Bone marrow (tissue), 2 donors: ENCODE measurements at places on chromosomes 6 and 20.

DNA sequence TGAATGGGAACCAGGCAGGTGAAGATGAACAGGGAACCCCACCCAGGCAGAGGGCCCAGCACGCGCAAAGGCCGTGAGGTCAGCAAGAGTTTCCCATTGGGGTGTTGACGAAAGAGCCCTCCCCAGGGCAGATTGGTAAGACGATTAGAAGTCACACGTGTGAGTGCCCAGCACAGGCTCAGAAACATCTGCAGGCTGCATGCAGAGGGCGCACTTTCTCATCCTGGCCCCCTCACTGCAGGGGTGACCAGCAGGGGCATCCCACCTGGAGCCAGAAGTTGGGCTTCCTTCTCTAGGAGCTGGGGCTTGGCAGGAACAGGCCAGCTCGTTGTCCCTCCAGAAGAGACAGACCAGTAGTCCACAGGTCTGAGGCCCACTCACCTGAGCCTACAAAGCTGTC, 38.4 kb downstream of the VSTM2L start:
- DNase-seq: no peak

DNA sequence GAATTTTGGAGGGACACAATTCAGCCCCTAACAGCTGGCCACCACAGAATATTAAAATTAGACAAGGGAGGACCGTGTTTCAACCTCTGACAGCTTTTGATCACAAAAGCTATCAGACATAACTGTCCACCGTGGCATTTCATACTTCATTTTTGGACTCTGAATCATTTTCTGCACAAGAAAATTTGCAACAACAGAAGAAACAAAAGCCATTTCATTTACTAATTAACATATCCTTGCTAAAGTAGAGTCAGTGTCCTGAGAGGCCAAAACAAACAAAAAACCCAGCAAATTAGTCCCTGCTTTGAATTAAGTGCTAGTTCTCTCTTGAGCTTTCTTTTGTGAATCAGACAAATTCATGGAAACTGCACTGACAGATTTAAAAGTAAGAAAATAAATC, 17.6 kb upstream of the COL12A1 start:
- no peak for DNase-seq

- no peak for DNase-seq
Observed at GRCh38 chr20:18665135-18665534, 77.3 kb downstream of the DTD1 start.

DNA sequence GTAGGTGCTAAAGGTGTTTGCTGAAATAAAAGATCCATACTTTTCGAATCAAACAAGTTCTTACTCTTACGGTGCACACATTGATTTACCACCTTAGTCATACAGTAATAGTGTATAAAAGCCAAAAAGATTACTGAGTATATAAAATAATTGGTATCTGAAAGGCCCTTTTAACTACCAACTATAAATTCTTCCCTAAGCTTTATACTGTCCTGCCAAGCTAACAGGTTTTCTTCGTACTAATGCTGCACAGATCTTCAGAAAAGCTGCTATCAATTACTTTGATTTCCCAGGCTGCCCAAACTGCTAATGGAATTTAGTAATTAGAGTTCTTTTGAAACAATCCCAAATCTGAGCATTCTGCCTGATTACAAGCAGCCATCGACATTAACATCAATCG, 97.5 kb downstream of the PRKN start:
- no peak for DNase-seq

- DNase-seq: no peak
Observed at GRCh38 chr20:1205802-1206201, 2.5 kb downstream of the C20orf202 start.

DNA sequence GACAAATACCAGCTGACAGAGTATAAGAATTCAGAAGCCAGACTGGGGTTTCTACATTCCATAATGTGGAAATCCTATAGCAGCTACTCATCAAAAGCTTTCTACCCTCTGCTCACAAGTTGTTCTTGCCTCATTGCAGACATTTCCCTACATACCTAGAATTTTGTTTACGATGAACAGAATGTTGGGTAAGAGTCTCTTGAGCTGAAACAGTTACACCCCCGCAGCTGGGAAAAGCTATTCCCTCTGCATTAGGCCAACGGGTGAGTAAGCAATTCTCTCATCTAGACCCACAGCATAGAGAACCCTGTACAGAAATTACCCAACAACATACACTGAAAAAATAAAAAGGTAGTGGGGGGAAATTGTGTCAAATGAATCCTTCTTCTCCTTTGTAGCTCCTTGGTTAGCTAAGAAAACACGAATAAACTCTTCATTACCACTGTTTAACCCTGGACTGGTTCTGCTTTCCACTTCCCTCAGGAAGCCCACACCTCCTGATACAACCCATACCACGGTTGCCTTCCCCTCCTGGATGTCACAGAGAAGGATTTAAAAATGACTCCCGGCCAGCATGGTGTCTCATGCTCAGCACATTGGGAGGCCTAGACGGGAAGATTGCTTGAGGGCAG, 215.0 kb upstream of the SHLD1 start:
- DNase-seq: peak; percentile 22

- no peak for DNase-seq
Observed at GRCh38 chr20:59792300-59792699, 141.1 kb downstream of the SYCP2 start.

GRCh38 chr20:47306755-47307370, 49.6 kb downstream of the ZMYND8 start:
- DNase-seq: no peak

DNA sequence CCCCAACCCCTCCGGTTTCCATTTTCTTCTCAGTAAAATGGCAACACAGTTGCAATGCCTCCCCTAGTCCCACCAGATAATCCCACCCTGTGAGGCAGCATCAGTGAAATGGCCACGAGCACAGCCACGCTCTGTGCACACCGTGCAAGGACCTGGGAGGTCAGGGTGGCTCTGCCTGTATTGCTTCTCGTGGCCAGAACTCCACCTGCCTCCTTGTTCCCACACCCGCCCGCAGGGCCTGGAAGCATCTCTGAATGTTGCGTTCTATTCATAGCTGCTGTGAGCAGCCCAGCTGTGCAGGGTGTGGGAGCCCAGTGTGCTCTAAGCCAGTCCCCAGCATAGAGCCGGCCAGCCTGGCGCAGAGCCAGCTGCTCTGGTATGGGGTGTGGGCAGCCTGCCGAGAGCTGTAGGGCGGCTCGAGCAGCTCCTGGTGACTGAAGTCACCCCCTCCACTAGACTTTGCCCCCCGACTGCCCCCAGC, 161.1 kb downstream of the DLL1 start:
- no peak for DNase-seq

GRCh38 chr20:8858181-8858787, 210.6 kb upstream of the PLCB4 start:
- no peak for DNase-seq

GRCh38 chr6:47097092-47097945, 55.2 kb upstream of the ADGRF1 start:
- peak; percentile 86 for DNase-seq

- no peak for DNase-seq
Observed at GRCh38 chr6:29933955-29934354, 8.4 kb upstream of the HLA-A start.

- no peak for DNase-seq
Observed at GRCh38 chr6:3701631-3702030, 49.9 kb downstream of the PXDC1 start.
